CD4-positive, alpha-beta T cell treated with Interleukin-17A for 4 hours (primary cell): ENCODE measurements at places on chromosomes 1 and 21.

DNA sequence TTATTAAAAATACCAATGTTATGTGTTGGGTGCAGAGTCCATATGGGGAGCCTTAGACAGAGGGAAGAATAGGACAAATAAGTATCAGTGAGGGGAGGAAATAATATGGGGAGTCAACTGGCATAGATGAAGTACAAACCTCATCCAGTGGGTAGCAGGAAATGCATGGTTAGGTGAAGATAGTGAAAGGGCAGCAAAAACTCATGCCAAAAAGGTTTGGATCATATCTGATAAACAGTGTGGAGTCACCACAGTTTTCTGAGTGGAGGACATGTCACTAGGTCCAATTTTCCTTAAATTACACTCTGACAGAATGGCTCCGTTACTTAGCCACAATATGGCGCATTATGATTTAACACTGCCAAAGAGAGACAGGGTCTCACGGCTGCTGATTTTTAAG, 10.3 kb downstream of the DUSP23 start:
- DNase-seq = no peak

- DNase-seq = no peak
Measured at GRCh38 chr1:88237058-88237457, 447.0 kb upstream of the PKN2 start.

DNA sequence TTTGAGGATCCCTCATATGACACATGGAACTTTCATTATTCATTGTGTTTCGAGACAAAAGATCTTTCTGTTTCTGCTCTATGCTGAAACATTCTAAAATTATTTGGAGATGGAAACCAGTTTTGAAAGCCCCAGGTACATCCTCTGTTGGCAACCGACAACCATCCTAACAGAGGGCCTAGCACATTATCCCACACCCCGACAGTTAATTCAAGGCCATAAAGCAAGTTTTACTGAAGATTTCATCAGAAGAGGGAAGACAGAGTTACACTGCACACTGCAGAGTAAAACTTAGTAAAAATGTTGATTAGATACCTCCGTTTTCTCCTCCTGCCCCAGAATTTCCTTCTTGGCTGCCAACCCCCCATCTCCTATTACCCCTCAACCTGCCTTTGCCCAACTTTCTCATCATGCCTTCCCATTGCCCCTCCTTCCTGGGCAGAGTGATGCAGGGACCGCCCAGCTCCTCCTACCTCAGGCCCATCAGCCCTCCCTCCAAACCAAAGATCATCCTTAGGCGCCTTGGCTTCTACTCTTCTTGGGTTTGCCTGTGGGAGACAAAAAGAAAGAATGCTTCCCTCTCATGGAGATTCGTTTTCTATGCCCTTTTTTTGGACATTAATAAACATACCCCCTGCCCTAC, 52.9 kb upstream of the CITED4 start:
- DNase-seq = no peak

- DNase-seq = no peak
Measured at GRCh38 chr1:158163000-158163947, 17.4 kb upstream of the CD1D start.

- DNase-seq = no peak
Measured at GRCh38 chr1:172135978-172136610, 284.4 kb upstream of the C1orf105 start.

- DNase-seq = no peak
Measured at GRCh38 chr1:228984107-228984506, 248.8 kb downstream of the RHOU start.

GRCh38 chr1:144101397-144102045, 129.7 kb upstream of the FAM72C start:
- no peak for DNase-seq

DNA sequence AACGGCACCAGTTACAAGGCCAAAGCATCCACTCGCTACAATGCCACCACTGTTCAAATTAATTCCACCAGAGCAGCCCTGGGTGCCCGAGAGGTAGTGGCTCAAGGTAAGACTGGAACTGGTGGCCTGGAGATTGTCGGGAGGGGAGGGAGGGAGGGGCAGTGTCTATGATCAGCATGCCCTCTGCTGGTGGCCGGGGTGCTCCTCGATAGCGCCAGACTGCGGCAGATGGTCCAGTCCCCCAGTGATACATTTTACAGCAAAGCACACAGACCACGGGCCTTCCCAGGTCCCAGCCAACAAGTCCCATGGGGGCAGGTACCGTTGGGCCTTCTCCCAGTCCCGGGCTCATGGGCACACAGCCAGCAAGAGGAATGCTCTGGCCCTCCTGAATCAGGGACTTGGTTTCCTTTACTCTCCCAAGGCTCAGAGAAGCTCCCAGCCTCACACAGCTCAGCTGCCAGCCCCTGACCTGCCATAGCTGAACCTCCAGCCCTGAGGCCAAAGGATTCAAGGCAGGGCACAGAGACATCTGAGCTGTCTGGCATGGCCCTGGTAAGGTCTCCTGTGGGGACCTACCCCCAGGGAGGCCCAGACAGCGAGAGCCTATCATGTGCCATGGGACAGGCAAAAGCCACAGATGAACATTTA, 15.3 kb downstream of the ACOT7 start:
- DNase-seq = no peak

DNA sequence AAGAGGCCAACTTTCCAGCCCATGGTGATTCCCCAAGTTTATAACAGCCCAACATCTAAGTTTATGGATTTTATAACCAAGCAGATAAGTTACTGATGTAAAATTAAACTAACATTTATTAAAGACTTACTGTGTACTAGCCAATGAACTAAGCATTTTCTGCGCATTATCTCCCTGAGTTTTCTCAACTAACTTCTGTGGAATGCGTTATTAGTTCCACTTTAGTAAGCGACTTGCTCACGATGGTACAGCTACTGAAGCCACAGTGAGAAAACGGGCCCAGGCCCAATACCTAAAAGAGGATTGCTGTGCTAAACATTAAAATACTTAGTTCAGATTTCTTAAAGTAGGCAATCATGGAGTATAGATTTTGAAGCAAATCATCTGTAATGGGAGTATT, 61.0 kb downstream of the ZBTB18 start:
- DNase-seq = no peak

- DNase-seq = peak; percentile 12
Measured at GRCh38 chr21:41612674-41613532, 104.9 kb upstream of the TMPRSS2 start.

GRCh38 chr1:58754683-58755467, 29.0 kb downstream of the JUN start:
- DNase-seq = peak; percentile 34

- DNase-seq = no peak
Measured at GRCh38 chr1:197374428-197374827, 106.4 kb downstream of the CRB1 start.

DNA sequence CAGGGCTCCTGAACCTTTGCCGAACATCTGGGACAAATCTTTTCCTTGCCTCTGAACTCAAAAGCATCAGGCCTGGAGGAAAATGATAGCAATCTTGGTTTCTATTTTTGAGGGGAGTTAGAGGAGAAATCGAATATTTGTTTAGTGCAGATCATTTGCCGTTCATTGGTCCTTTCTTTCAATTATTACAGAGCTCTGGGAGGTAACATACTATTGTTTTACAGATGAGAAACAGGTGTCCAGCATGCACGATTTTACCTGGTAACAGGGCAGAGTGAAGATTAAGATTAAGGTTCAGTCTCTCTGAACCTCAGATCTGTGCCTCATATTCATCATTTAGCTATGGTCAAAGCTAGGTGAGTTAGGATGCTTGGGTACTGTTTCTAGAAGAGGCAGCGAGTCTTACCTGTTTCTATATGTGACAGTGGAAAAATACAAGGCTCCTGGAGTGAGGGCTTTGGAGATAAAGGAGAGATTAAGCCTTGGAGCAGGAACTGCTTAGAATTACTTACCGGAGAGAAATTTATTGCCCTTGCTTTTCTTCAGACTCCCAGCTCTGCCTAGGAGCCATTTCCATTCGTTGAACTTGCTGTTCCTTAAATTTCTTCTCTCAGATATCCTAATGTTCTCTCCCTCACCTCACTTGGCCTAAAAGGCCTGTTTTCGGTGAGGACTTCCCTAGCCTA, 1.4 kb downstream of the PRCC start:
- no peak for DNase-seq

DNA sequence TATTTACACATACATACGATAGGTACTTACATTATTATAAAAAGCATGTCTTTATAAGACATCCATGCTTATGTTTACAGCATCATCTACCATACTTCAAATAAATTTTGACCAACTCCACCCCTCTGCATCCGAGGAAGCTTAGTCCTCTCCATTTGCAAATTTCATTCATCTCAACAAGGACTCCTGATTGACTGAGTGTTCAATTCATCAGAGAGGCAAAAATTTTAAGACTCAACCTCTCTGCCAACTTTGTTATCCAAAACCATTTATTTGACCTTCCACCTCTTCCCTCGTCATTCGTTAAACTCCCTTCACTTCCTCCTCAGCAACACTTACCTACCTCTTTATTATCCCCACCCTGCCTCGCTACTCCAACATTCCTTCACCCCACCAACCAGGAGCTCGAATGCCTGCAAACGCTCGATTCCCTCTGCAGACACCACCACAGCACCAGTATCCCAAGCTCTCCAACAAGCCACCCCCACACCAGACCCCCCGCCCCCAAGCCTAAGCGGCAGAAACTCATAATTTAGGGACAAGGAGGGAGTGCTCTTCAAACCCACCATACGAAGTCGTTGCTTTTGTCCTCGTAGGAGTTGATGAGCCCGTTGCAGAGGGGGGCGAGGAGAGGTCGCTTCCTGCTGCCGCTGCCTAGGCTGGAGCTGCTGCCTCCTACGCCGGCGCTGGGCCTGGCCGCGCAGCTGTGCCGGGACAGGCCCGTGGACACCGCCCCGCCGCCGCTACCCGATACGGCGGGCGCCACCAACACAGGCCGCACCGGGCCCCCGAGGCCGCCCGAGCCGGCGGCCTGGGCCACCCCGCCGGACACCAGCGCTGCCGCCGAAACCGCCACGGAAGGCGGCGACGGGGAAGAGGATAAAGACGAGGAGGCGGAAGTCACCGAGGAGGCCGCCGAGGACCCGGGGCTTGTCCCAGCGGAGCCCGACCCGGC, 803 bp downstream of the COP1 start:
- DNase-seq = peak; percentile 47

- no peak for DNase-seq
Measured at GRCh38 chr1:164713456-164714207, 154.6 kb downstream of the PBX1 start.

DNA sequence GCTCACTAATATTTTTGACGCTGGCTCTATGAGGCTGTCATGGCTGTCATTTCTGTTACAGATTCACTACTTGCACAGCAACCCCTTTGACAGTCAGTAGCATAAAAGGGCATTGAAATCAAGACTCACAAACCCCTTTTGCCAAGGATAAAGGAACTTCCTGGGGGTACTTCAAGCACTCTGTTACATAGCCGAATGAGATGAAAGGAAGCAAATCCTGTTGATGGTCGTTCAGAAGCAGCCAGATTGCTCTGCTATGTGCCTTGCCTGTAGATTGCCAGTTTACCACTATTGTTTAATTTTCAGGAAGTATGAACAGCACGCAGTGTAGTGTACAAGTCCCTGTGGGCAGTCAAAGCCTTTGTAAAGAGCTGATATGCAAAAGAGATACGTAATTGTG, 296.2 kb downstream of the LRRIQ3 start:
- DNase-seq = no peak
